Activated T-helper 17 cell treated with anti-CD3 and anti-CD28 coated beads, Interleukin-2, amount 50 U/mL, for 72 hours (primary cell): ENCODE measurements at places on chromosomes 11 and 22.

- no peaks in the 10 kb centered on the region for H3K4me1 ChIP-seq
- H3K36me3 ChIP-seq, result no peaks in the 10 kb centered on the region
- ATAC-seq, result no peak
- H3K27ac ChIP-seq, result no peak overlapping the region
- peak overlapping the region; percentile 3 for H3K4me3 ChIP-seq
- H3K27me3 ChIP-seq, result peaks cover 35% of the 10 kb centered on the region
Measured at GRCh38 chr11:107017433-107018218, 650 bp downstream of the GUCY1A2 start.

- H3K36me3 ChIP-seq, result peaks cover 96% of the 10 kb centered on the region
- no peak overlapping the region for H3K4me3 ChIP-seq
- ATAC-seq, result no peak
Measured at GRCh38 chr22:20799449-20799848, 25.5 kb downstream of the SERPIND1 start.

- ATAC-seq, result no peak
- H3K4me3 ChIP-seq, result no peak overlapping the region
- H3K27me3 ChIP-seq, result no peaks in the 10 kb centered on the region
- H3K27ac ChIP-seq, result no peak overlapping the region
Measured at GRCh38 chr11:26105762-26106423, 226.0 kb upstream of the ANO3 start.

GRCh38 chr11:7154881-7155361, 66.1 kb downstream of the RBMXL2 start:
- peak; percentile 70 for ATAC-seq
- no peaks in the 10 kb centered on the region for H3K4me1 ChIP-seq
- no peaks in the 10 kb centered on the region for H3K36me3 ChIP-seq
- no peak overlapping the region for H3K4me3 ChIP-seq

GRCh38 chr11:11108026-11108425, 245.0 kb downstream of the CSNK2A3 start:
- no peak overlapping the region for H3K27ac ChIP-seq
- no peaks in the 10 kb centered on the region for H3K27me3 ChIP-seq
- no peaks in the 10 kb centered on the region for H3K36me3 ChIP-seq
- H3K4me1 ChIP-seq, result no peaks in the 10 kb centered on the region
- no peak for ATAC-seq
- H3K4me3 ChIP-seq, result no peak overlapping the region

DNA sequence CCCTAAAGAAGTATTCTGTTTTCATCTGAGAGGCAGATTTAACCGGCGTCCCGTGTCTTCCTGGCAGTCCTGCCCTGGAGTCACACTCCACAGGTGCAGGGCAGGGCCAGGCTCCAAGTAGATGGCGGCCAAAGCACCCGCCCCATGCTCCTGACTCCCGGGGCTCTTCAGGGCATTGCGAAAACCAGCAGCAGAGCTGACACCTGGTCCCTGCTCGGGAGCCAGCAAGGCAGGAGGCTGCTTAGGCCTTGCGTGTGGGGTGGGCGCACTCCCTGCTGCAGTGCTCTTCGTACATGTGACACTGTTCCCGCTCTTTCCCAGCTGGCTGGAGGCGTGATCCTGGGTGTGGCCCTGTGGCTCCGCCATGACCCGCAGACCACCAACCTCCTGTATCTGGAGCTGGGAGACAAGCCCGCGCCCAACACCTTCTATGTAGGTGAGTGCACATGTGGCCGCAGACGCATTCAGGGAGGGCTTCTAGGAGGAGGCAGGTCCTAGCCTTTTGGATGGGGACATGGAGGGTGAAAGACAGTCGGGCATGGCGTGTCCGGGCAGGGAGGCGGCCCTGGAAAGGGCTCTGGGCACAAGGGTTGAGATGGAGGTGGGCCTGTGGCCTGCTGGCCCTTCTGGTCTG, 10.3 kb upstream of the TSSC4 start:
- peak overlapping the region; percentile 36 for H3K27ac ChIP-seq
- ATAC-seq, result no peak
- no peak overlapping the region for H3K4me3 ChIP-seq
- H3K36me3 ChIP-seq, result peaks cover 22% of the 10 kb centered on the region
- no peaks in the 10 kb centered on the region for H3K27me3 ChIP-seq

DNA sequence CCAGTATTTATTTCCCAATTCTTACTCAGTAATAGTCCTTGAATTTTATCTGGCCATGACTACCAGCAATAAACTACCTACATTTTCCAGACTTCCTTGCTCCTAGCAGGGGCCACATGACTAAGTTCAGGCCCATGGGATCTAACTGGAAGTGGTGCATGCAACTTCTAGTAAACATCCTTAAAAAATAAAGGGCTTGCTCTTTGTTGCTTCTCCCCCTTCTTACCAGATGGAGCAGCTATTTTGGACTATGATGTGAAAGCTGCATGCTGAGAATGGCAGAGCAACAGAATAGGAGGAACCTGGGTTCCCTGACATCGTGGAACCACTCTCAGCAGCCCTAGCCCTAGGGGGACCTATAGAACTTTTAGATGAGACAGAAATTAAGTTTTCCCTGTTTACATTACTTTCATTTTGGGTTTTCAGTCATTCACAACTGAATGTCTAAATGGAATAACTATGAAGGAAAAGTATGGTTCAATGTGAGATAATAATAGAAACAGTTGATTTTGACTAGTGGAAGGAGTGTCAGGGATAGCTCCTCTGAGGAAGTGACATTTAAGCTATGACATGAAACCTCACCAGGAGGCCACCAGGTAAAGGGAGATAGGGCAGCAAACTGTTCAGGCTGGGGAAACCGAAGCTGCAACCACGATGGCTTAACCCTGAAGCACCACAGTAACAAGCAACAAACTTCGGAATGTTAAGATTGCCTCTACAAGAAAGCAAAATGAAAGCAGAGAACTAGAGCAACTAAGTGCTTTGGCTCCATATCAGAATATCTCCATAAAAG, 48.9 kb downstream of the PHF21A start:
- no peak for ATAC-seq
- H3K4me3 ChIP-seq, result no peak overlapping the region
- peaks cover 97% of the 10 kb centered on the region for H3K36me3 ChIP-seq
- H3K4me1 ChIP-seq, result peaks cover 17% of the 10 kb centered on the region
- H3K27me3 ChIP-seq, result no peaks in the 10 kb centered on the region
- H3K27ac ChIP-seq, result no peak overlapping the region

- no peak for ATAC-seq
- H3K36me3 ChIP-seq, result no peaks in the 10 kb centered on the region
- H3K4me3 ChIP-seq, result no peak overlapping the region
- H3K4me1 ChIP-seq, result no peaks in the 10 kb centered on the region
Measured at GRCh38 chr11:94217705-94218104, 86.7 kb upstream of the IZUMO1R start.

GRCh38 chr11:92505689-92506088, 281.1 kb downstream of the FAT3 start:
- H3K27ac ChIP-seq, result no peak overlapping the region
- H3K4me3 ChIP-seq, result no peak overlapping the region
- no peaks in the 10 kb centered on the region for H3K4me1 ChIP-seq

DNA sequence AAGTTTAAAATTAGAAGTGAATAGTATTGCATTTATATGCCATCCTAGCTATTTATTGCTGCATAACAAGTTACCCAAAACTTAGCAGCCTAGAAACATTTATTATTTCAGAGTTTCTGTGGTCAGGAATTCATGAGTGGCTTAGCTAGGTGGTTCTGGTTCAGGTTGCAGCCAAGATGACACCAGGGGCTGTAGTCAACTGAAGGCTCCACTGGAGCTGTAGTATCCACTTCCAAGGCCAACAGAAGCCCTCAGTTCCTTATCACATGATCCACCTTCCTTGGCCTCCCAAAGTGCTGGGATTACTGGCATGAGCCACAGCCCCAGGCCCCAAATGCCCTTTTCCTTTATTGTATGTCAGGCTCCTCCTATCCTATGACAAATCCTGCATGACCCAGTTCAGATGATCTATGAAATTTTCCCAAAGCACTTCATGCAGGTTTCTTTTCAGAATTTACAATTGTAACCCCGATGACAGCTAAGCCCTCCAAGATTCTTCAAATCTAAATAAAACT, 6.1 kb upstream of the ALG8 start:
- ATAC-seq, result no peak
- no peak overlapping the region for H3K27ac ChIP-seq
- peaks cover 3% of the 10 kb centered on the region for H3K4me1 ChIP-seq
- no peak overlapping the region for H3K4me3 ChIP-seq
- H3K36me3 ChIP-seq, result peaks cover 23% of the 10 kb centered on the region

DNA sequence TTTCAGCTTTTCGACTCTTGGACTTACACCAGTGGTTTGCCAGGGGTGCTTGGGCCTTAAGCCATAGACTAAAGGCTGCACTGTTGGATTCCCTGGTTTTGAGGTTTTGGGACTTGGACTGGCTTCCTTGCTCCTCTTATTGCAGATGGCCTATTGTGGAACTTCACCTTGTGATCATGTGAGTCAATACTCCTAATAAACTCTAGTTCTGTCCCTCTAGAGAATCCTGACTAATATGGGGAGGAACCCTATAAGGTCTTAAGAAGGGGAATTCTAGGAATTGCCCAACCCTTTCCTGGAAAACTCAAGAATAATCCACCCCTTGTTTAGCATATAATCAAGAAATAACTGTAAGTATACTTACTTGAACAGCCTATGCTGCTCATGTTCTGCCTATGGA, 491.8 kb downstream of the TMEM135 start:
- H3K4me3 ChIP-seq, result no peak overlapping the region
- ATAC-seq, result no peak
- no peaks in the 10 kb centered on the region for H3K27me3 ChIP-seq
- H3K4me1 ChIP-seq, result no peaks in the 10 kb centered on the region
- no peaks in the 10 kb centered on the region for H3K36me3 ChIP-seq

DNA sequence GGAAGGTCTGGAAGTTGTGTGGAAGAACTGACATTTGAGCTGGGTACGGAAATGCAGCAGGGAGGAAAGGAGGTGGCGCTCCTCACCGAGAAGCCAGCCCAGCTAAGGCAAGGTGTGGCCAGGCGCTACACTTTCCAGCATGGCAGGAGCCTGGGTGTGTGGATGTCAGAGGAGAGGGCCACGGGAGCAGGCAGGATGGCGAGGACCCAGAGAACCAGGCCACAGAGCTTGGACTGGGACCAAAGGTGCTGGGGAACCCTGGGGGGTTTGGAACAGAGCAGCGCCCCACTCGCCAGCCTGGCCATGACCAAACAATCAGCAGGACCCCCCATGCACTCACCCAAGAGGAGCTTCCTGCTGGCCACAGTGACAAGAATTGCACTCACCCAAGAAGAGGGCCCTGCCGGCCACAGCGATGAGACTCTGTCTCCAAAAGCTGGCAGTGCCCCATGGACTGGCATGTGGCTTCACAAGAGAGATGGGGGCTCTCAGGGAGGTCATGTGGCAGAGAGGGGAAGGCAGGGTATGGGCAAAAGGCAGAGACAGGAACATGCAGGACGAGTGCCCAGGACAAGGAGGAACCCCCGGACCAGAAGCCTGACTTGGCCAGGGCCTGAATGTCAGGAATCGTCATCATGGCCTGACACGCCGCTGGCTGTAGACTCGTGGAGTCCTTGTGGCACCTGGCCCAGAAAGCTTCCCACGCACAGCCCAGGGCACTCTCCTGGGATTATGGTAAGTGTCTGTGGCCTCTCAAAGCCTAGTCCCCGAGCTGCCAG, 45.4 kb downstream of the IGF2 start:
- peaks cover 11% of the 10 kb centered on the region for H3K4me1 ChIP-seq
- H3K4me3 ChIP-seq, result peak overlapping the region; percentile 18
- H3K36me3 ChIP-seq, result no peaks in the 10 kb centered on the region
- peak overlapping the region; percentile 31 for H3K27ac ChIP-seq

GRCh38 chr11:41786087-41786486, 326.6 kb upstream of the LRRC4C start:
- no peaks in the 10 kb centered on the region for H3K4me1 ChIP-seq
- no peak for ATAC-seq
- no peak overlapping the region for H3K27ac ChIP-seq

DNA sequence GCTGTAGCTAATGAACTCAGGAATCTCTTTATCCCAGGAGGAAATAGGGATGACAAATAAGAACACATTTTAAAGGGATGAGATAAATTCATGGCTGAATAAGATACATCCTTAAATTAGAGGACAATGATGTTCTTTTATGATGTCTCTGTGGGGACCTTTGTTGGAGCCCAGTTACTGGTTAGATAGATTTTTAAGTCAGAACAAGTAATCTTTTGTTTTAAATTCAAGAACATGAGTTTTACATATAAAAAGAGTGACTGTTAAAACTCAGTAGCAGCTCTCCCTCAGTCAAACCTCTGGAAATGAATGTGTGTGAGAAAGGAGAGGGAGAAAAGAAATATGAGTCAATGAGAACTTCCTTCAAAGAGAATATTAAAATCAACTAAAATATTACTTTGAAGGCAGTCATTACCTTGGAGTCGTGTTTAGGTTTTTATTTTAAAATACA, 241.6 kb downstream of the SWAP70 start:
- no peaks in the 10 kb centered on the region for H3K4me1 ChIP-seq
- no peak overlapping the region for H3K27ac ChIP-seq
- ATAC-seq, result no peak
- no peak overlapping the region for H3K4me3 ChIP-seq
- H3K27me3 ChIP-seq, result no peaks in the 10 kb centered on the region

GRCh38 chr11:70307176-70307575, 36.7 kb downstream of the PPFIA1 start:
- H3K4me1 ChIP-seq, result peaks cover 7% of the 10 kb centered on the region
- H3K27ac ChIP-seq, result no peak overlapping the region
- no peaks in the 10 kb centered on the region for H3K27me3 ChIP-seq
- no peak for ATAC-seq
- peaks cover 52% of the 10 kb centered on the region for H3K36me3 ChIP-seq

DNA sequence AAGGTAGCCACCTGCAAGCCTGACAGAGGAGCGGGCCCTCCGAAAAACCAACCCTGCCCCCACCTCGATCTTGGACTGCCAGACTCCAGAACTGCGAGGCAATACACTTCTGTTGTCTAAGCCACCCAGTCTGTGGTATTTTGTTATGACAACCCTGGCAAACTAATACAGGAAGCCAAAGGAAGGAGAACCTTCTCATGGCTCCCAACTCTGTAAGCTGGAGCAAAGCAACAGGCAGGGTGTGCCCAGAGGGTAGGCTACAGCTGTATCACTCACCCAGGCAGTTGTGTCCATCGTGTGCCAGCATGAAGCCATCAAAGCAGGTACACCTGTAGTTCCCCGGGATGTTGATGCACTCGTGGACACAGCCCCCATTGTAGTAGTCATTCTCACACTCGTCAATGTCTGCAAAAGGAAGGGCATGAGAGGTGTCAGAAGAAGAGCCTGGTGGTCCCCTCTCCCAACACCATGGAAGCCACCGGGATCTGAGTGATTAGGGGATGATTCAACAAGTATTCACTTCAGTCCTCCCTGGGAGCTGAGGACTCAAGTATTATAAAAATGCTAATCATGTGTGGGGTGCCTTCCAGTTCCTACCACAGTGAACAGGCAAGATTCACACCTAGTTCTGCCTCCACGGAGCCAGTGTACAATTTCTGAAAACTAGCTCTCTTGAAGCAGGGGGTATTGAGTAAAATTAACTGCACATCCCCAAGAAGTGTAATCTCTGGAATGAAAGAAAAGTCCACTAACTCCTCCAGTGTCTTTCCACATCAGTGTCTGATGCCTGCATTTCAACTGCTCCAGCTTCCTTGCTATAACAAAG, 23.3 kb downstream of the SCUBE1 start:
- no peaks in the 10 kb centered on the region for H3K4me1 ChIP-seq
- H3K27me3 ChIP-seq, result peaks cover 4% of the 10 kb centered on the region
- ATAC-seq, result no peak
- H3K4me3 ChIP-seq, result no peak overlapping the region
- H3K36me3 ChIP-seq, result no peaks in the 10 kb centered on the region
- H3K27ac ChIP-seq, result no peak overlapping the region
